CD4-positive, CD25-positive, alpha-beta regulatory T cell (primary cell): ENCODE measurements at places on chromosomes 6 and 20. TPM values are rescaled to one million over a fixed set of nuclear protein-coding genes. Genes with fewer than 3 reads are reported as not detected.
A peak's percentile ranks its signal among the peaks of the same experiment; 100 is the strongest.

GRCh38 chr20:34475979-34476736, 40.1 kb upstream of the DYNLRB1 start:
- peak; percentile 11 for DNase-seq

The CAGE1 gene
- 0.57 TPM for total RNA-seq

GRCh38 chr6:94377835-94378234, 958.5 kb upstream of the EPHA7 start:
- DNase-seq = no peak

The PAX1 gene
- not detected for total RNA-seq
